NCI-H524 (cell line): ENCODE measurements at places on chromosomes 7 and 10.
A peak's percentile ranks its signal among the peaks of the same experiment; 100 is the strongest.

GRCh38 chr7:106260136-106260561 lies 24.6 kb downstream of the NAMPT start:
- DNase-seq: no peak

- DNase-seq: peak; percentile 33
Measured at GRCh38 chr10:49298983-49299815, at the start of gene C10orf71. TSS of gene C10orf71 (plus strand) at chr10:49299170. CDS start at chr10:49322546, 23,376 bp downstream.

GRCh38 chr10:36141856-36142560 lies 499.9 kb upstream of the FZD8 start:
- DNase-seq: no peak

- no peak for DNase-seq
Measured at GRCh38 chr10:124935946-124936345, 6.0 kb upstream of the ZRANB1 start.

DNA sequence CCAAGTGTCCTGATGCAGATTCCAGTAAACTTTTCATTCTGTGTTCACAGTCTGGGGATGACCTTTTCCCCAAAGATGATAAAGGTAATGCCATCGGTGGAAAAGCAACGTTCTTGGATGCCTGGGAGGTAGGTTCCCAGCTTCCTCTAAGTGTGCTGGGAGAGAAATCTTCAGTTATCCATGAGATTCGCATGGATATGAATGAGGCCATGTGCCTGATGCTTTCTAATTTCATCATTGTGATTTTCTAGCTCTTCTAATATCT lies 5.5 kb downstream of the AKR1B10 start:
- DNase-seq: no peak

GRCh38 chr7:50327443-50327842 lies 22.9 kb downstream of the IKZF1 start:
- DNase-seq: no peak

DNA sequence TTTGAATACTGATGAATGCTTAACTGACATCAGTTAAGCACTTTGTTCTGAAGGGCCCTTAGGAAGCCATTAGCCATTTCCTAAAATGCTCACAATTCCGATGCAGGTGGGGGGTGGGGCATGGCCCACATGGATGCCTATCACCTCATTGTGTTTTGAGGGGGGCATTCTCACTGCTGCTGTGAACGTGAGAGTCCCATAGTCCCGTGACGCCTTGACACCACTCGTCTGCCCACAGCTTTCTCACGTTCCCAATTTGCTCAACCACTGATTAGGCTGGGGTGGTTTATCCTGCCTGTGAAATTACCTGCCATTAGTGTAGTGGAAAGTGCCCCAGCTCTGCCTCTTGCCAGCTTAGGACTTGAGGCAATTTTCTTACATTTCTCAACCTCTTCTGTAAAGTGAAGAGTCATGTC lies 31.9 kb downstream of the DUSP5 start:
- no peak for DNase-seq

GRCh38 chr7:102182016-102182415 lies 104.7 kb upstream of the SH2B2 start:
- peak; percentile 15 for DNase-seq

- DNase-seq: no peak
Measured at GRCh38 chr10:107727767-107728317, 563.3 kb upstream of the SORCS1 start.

GRCh38 chr10:3866332-3866731 lies 81.3 kb upstream of the KLF6 start:
- no peak for DNase-seq

DNA sequence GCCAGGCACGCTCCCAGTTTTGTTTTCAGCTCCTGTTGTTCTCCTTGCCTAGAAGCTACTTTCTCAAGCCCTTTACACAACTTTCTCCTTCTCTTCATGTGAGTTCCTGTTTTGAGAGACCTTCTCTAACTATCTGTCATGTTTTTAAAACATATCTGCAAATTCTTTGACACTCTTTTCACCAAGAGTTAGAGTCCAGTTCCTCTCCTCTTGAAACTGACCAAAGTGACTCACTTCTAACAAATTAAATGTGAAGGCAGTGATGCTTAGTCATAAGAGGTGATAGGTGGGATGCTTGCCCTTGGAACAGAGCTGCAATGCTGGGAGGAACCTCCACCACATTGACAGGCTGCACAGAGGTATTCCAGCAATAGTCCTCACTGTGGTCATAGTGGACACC lies 25.3 kb downstream of the ZSCAN25 start:
- no peak for DNase-seq

DNA sequence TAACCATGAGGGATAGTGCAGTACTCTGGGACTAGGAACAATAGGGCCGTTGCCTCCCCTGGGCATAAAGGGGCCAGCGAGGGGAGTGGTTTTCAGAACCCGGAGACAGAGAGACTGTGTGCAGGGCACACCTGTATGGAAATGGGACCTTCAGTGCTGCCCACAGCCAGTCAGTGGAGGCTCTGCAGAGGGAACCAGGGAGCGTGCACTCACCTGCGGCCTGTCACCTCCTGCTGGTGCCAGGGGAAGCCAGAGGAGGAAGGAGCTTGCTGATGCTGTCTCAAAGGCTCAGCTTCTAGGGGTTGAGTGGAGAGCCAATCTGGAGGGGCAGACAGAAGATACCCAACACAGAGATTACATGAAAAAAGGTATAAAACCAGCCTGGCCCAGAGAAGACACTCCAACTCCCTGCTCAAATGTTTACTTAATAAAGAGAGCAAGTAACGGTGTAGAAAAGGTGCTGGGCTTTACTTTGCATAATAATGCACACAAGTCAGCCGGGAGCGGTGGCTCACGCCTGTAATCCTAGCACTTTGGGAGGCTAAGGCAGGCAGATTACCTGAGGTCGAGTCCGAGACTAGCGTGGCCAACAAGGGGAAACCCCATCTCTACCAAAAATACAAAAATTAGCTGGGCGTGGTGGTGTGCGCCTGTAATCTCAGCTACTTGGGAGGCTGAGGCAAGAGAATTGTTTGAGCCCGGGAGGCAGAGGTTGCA lies 35.5 kb upstream of the WAPL start:
- no peak for DNase-seq

DNA sequence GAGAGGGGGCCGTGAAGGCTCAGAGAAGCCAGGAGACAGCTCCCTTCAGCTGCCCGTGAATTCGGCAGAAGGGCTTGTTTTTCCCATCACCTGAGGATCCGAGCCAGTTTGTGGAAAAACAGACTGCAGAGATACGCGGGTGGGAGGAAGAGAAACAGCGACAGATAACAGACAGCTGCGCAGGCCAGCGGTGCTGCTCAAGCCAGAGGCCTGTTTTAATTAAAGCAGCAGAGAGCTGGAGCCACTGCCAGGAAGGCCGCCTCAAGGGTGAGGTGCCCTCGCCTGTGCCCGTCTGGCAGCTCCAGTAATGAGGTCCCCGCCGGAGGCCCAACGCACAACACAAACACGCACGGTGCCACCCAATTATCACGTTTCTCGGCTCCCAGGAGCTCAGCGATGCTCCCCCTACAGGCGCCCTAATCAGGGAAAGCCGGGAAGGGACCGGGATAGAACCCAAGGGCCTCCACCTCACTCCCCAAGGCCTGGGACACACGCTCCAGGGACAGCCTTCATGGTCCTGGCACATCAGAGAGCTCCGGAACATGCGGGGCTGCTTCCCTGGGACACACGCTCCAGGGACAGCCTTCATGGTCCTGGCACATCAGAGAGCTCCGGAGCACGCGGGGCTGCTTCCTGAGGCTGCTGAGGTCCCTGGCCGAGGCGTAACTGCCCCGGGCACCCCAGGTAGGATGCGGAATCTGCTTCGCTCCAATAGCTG lies 60.6 kb upstream of the DNAAF5 start:
- no peak for DNase-seq

GRCh38 chr7:157886711-157887110 lies 549.9 kb downstream of the DNAJB6 start:
- no peak for DNase-seq

DNA sequence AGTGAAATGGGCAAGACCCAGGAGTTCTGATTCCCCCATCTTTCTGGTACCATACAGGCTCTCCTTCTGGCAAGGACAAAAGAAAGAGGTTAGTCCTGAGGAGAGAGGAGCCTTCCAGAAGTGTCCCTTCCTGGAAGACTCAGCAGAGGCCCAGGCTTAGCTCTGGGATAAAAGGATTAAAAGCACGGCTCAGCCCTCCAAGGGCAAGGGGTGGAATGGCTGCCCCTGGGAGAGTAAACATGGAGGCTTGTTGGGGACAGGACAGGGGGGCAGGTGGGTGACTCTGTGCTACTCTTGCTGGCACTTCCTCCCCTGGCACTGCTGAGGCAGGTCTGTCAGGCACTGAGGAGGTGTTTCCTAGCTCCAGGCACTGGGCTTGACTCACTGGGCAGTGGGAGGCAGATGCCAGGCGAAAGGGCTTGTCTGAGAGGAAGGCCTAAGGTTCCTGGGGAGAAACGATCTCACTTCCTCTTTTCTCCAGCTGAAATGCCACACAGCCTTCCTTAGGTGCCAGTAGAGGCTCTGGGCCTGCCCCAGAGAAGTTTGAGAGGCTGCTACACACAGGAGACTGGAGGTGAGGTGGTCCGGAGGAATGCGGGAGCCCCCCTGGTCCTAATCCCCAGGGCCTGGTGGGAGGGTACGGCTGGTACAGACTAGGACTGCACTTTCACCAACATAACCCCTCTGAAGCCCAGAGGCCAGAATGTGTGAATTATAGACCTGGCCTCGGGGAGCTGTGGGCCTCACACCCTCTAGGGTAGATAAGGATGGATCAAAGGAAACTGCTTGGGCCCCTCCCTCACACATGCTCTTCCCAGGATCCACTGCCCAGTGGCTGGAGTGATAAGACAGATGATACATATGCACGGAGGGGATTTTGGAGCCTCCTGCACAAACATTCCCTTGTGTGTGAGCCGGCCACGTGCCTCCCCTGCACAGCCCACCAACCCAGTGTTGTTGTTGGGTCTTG lies 63.2 kb upstream of the PODXL start:
- no peak for DNase-seq

GRCh38 chr7:28071570-28071969 lies 109.0 kb downstream of the JAZF1 start:
- DNase-seq: no peak

- DNase-seq: no peak
Measured at GRCh38 chr10:72258617-72259016, 15.1 kb upstream of the DDIT4 start.

GRCh38 chr7:83273699-83274098 lies 111.0 kb upstream of the PCLO start:
- no peak for DNase-seq
